ENCODE measurements at places on chromosomes 5 and 9.

DNA sequence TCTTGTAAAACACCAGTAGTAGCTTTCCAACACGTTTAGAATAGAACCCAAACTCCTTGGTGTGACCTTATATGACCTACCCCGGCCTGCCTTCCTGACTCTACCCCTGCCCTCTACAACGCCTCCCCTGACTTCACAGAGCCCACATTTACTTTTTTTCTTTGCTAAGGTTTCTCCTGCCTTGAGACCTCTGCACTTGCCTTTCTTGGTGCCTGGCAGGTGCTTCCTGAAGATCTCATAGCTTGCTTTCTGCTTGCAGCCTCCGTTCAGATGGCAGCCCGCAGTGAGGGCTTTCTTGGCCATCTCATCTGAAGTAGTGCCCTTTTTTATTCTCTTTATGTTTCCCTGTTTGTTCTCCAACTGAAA, 24.3 kb downstream of the NUP214 start:
- no peak for DNase-seq

DNA sequence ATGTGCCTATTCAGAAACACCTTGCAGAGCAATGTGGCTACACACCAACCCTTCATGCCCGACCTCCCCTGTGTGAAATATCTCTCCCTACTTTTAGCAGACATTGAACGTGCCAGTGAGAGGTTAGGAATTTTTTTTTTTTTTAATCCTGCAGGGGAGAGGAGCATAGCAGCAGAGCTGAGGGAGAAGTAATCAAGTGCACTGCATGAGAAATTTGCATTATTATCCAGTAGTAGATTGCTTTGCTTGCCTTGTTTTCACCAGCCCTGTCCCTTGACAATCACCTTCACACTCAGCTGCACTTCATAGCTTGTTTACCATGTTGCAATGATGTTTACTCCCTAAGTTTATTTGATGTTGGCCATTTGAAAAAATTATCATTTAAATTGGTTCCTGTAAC, 489.6 kb upstream of the ZNF608 start:
- no peak for DNase-seq

DNA sequence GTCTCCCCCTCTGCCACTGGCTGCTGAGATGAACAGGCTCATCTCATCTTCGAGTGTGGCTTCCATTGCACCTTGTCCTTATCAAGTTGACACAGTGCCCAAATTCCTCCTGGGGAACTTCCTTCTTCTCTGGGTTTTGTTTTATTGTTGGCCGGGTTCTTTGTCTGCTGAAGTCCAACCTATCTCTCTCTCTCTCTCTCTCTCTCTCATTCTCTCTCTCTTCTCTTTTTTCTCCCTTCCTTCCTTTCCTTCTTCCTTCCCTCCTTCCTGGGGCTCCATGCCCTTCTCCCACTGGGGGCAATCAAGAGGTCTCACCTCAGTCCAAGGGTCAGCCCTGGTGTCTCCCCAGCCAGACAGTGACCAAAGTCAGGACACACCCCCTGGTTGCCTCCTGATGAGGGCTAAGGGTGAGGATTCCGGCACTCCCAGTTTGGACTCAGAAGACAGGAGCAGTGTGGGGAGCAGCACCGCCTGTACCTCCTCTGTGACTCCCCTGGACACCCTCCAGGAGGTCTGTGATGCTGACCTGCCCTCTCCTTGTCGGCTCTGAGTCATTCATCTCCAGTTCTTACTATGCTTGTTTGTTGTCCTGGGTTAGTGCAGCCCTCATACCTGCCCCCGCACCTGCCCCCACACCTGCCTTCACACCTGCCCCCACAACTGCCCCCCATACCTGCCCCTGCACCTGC, 30.7 kb downstream of the KCNT1 start:
- DNase-seq: no peak

DNA sequence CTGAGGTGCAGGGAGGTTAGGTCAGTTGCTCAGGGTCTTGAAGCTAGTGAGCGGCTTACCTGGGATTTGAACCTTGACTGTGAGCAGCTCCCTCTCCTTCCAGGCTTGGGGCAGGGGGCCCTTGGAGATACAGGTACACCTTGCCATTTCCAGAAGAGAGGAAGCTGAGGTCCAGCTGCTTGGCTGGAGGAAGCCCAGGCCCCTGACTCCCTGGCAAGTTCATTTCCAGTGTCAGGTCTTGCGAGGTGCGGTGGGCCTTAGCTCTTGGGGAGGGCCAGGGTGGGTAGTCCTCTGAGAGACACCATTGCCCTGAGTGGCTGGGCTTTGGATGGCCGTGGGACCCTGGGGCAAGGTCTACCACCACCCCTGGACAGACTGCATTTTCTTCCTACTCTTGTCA, 9.3 kb downstream of the PPARGC1B start:
- DNase-seq: no peak

- DNase-seq: no peak
Measured at GRCh38 chr9:19156026-19156474, 28.8 kb upstream of the PLIN2 start.

- no peak for DNase-seq
Measured at GRCh38 chr9:114164191-114164794, 9.0 kb downstream of the COL27A1 start.

DNA sequence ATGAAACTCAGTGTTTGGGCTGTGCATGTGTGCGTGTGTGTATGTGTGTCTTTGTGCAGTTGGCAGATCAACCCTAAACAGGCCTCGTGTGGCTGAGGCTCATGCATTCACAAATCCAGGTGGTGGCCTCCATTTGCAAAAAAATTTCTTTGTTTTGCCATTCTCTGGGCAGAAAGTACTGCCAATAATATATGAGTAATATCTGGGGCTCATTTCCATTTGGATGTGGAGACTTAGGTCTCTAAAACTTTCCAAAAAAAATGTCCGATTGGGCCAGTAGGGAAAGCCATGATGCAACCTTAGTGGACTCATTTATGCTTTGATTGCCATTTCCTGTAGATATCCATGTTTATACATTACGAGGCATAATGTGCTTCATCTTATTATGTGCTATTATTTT, 77.9 kb upstream of the RPS23 start:
- DNase-seq: no peak

DNA sequence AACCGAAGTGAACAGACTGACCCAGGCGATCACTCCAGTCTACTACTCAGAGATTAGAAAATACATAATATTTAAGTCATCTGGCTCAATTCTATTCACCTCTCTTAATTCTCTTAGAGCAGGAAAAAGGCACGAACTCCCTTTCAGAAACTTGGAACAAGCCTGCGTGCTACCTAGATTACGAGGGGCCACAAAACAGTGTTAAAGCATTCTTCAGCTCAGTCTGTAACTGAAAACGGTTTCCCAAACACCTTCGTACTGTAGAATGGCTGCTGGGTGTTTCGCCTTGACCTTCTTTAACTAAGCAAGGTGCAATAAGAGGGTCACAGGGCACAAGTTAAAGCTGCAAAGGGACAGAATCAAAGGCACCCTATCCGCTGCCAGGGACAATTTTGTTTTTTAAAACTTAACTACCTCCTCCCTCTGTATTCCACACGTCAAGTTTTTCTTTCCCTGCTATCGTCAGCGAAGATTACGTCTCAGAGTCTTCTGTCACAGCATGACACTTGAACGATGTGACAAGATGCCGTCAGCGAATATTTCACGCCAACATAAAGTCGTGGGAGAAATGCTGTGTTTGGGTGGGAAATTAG, 687 bp downstream of the LYSMD3 start:
- DNase-seq: no peak

DNA sequence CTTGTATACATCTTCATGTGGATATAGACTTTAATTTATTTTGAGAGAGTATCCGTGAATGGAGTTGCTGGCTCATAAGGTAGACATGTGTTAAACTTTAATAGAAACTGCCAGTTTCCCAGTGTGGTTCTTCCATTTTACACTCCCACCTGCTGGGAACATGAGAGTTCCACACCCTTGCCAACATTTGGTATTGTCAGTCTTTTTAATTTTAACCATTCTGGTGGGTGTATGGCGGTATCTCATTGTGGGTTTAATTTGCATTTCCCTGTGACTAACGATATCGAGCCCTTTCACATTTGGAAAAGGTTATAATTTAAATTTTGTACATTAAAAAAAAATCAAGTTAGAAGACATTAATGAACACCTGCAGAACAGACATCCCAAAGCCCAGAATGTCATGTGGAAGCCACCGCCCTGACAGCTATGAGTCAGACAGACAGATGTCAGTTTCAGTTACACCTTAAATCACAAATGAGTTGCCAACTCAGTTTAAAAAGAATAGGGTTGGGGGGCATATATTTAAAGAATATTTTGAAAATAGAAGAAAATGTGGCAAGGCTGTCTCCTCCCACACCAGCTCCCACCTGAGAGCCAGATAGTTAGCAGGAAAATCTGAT, 36.9 kb downstream of the ANKRD33B start:
- no peak for DNase-seq

GRCh38 chr9:7177383-7177782, 419.6 kb downstream of the KDM4C start:
- no peak for DNase-seq

DNA sequence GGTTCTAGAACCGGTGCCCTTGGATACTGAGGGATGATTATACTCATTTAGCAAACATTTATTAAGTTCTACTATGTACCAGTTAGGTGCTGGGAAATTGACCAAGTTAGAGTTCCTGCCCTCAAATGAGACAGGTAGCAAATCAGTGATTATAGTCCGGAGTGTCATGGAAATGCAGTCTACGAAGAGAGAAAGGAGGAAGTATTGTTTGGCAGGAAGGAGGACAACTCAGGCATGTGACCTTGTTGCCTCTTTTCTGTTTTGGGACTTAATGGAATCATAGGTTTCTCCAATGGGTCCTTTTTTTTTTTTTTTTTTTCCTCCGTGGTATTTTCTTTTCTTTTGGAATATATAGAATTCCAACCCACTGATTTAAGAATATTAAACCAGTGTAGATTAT, 28.0 kb downstream of the OSTF1 start:
- DNase-seq: no peak

GRCh38 chr5:171093598-171093997, 215.4 kb upstream of the TLX3 start:
- no peak for DNase-seq

DNA sequence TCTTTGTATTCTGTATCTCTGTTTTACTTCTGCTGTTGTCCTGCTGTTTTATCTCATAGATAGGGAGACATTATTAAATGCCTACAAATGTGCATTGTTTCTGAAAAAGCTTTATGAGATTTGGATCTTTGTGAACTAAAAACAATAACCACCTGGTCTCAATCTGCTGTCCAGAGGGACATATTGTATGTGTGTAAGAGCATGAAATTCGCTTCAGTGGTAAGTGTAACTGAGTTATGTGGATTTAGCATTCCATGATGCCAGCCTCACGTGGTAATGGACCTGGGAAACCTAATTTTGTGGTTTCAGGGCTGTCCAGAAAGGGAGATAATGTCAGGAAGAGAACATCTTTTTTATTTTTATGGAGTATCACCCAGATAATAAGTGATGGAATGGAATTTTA, 119.3 kb downstream of the GDNF start:
- DNase-seq: no peak

DNA sequence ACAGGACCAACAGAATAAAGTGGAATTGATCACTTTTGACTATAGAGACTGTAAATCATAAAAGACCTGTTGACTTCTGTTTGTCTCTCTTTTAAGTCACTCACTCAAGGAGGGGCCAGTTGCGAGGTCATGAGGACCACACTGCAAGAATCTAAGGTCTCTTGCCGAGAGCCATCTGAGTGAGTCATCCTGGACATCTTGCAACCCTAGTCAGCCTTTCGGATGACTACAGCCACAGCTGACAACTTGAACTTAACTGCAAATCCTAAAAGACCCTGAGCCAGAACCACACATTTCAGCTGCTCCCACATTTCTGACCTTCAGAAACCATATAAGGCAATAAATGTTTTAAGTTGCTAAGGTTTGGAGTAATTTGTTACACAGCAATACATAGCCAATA, 129.7 kb upstream of the RAD23B start:
- no peak for DNase-seq

DNA sequence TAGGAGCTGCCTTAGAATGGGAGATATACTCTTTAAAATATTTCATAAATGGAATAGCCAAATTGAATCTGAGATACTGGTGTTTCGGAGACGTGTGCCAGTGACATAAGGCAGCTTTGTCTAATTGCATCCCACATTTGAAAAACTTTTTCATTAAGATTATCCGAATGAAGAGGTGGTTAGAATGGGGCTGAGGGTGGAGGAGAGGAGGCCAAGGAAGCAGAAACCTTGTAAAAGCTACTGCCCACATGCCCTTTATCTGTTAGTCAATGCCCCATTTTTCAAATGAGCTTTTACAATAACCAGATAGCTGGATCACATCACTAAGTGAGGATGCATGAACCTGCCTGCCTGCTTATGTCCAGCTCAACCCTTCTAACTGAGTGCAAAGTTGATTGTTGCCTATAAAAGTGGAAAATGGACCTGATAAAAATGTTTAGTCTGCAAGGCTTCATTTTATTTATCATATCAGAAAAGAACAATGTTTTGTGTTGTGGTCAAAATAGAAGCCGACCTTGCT, 34.8 kb downstream of the SNX24 start:
- DNase-seq: no peak

DNA sequence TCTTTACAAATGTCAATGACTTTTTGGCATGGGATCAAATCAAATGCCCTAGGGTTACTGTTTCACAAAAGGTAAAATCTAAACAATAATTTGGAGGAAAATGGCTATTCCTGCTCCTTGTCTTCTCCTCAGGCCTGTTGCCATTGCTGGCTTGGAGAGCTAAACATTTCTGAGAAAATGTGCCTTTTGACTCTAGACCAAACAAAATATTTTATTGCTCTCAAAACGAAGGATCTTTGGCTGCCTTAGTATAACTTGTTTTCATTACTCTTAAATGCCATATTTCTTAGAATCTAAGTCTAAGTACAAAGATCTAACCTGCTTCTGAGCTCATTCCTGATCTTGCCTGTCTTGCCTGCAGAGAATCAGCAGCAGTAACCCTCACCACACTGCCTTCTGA, 116.6 kb downstream of the MUSK start:
- DNase-seq: no peak

- no peak for DNase-seq
Measured at GRCh38 chr5:139387611-139388197, 2.0 kb downstream of the MZB1 start.

All from stimulated activated CD4-positive, alpha-beta T cell treated with anti-CD3 and anti-CD28 coated beads, Interleukin-15, amount 100 ng/mL, for 1 hour (primary cell).